HL-60 (cell line): ENCODE measurements at places on chromosomes 1 and 21.

GRCh38 chr1:228150461-228151179 is 890 bp downstream of the GJC2 start:
- no peak for DNase-seq

DNA sequence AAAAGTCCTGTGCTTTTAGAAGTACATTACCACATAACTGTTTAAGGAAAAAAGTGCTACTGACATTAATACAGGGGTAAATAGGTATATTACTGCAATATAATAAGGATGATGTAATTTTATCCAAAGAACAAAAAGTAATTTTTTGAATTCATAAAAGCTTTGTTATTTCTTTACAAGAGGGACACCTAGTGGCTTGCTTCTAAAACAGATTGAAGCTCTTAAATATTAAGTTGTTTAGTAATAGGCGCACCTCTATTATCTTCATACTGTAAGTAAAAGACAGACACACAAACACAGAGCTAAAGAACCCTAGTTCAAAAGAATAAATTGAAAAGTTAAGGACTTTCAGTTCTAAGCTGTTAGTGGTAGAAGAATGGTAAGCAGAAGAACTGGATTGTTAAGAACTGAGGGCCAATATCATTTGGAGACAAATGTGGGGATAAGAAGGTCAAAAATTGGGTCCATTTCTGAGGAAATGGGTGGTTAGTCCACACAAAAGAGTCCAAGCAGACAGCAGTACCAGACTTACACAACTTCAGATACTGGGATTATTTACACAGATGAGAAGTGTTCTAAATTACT is 15.4 kb downstream of the ZNHIT6 start:
- DNase-seq, result no peak

- DNase-seq, result no peak
These were observed 8.8 kb downstream of the TMCC2 start for GRCh38 chr1:205236526-205236925.

- DNase-seq, result no peak
These were observed 14.3 kb downstream of the RC3H1 start for GRCh38 chr1:174007851-174008250.

DNA sequence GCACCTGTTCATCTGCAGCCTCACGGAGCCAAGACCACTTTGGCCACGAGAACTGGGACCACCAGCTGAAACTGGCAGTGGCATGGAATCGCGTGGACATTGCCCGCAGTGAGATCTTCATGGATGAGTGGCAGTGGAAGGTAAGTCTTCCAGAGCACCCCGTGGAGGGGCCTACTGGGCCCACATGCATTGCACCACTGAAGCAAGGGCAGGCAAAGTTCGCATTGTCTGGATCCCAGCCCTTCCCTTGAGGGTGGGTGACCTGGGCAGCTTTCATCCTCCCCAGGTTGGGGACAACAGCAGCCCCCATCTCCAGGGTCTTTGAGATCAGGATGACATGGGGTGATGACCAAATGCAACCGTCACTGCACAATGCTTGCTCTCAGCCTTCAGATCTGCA is 37.5 kb downstream of the TRPM2 start:
- no peak for DNase-seq

GRCh38 chr1:212460376-212460775 is 27.7 kb downstream of the NENF start:
- no peak for DNase-seq

DNA sequence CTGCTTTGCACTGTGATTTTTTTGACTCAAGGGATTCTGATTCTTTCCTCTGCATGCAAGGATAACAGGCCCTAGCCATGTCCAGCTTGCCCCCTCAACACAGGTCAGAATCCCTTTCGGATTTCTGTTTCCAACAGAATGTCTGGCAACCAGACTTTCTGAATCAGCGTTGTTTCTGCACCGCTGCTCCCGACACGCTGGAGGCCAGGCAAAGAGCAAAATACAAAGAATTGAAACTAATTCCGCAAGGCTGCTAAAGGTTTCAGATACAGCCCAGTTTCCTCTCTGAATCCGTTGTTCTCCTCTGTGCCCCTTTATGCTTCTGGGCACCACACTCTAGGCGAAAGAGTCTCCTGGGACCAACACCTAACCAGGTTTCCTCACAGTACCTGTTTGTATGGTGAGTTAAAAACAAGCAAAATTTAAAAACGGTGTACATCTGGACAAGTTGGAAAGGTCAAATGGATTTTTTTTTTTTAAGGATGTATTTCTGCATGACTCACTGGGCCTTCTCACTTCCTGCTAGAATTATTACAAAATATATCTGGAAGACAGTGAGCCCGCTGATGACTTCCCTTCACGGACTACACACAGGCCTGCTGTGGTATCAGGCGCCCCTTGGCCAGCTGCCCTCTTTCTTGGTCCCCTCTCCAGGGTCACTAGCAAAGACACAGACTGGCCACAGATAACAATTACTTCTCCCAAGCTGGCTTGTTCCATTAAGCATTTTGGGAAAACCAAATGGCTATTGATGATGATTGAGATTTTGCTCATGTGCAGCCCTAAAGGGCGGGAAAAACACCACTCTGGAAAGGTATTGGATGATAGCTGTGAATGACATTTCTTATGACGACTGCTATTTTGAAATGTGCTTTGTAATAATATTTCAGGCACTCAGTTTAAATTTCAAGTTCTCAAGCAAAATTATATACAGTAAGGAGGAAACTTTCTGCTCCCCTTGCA is 118.3 kb downstream of the TGFB2 start:
- no peak for DNase-seq

GRCh38 chr1:2315674-2316450 is 75.5 kb downstream of the MORN1 start:
- no peak for DNase-seq

DNA sequence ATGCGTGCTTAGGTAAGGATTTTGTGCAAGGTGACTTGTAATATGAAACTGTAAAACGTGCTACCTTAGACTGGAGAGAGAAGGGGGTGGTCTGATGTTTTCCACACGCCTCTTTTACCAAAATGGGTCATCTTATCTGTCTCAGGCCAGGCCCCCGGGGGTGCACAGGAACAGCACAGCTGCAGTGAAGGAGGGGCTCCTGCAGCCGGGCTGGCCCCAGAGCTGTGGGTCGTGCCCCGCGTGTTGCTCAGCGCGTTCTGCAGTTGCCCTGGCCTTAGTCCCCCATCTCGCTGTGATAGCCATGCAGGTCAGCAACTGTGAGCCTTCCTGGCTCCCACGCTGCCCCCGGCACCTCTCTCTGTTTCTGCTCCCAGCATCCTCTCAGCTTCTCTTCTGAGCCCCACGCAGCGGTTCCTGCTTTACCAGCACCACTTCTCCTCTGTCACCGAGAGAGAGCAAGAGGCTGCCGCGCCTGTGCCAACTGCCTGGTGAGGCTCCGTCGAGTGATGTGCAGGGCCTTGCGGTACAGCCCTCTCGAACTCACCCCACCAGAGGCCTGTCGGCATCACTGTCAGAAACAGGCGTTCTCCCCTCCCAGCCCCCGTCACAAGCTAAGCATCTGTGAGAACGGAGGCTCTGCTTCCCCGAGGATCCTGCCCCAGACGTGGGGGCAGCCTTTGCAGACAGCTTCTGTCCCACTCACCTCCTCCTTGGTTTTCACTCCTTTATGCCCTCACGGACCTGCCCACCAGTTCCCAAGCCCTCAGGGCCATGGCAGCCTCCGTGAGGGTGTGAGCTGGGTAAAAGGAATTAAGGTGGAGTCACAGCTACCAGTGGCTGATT is 73.3 kb downstream of the ADARB1 start:
- DNase-seq, result no peak

GRCh38 chr1:243735457-243735856 is 114.6 kb downstream of the AKT3 start:
- DNase-seq, result no peak

DNA sequence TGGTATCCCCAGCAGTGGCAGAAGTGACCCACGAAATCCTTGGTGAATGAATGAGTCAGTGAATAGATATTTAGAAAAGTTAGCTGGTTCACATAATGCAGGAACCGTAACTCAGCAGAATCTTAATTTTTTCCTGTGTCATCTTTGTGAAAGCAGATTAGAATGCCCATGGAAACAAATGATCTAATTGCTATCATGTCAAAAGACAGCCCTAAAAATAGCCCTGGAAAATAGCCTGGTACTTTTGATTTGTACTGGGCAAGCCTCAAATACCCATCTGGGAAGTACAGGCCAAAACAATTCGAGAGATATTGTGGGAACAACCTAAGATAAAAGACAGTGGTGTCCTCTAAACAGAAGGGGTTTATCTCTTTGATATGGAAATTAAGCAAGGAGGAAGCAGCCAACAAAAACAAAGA is 21.1 kb downstream of the FYB2 start:
- DNase-seq, result no peak

GRCh38 chr1:19035377-19036040 is 79.0 kb upstream of the IFFO2 start:
- DNase-seq, result no peak

- no peak for DNase-seq
These were observed 804.6 kb upstream of the CXADR start for GRCh38 chr21:16708101-16708835.

DNA sequence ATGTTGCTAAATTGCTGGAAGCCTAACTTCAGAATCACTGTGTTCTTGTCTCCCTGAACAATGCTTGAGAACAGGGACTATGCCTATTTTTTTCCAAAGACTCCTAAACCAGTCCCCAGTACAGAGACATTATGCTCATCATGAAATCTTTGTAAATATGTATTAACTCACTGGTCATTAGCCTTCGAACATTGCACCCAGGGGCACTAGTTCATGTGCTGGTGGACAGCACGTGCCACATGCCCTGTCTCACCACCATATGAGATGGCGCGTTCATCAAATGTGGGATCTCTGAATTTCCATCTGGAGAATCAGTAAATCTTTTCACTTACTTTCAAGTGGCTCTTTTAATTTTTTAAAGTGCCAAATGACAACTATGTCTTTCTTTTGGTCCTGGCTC is 11.0 kb upstream of the ATP1A1 start:
- DNase-seq, result no peak
